Jurkat, Clone E6-1 (cell line): ENCODE measurements at places on chromosomes 12 and 14.

DNA sequence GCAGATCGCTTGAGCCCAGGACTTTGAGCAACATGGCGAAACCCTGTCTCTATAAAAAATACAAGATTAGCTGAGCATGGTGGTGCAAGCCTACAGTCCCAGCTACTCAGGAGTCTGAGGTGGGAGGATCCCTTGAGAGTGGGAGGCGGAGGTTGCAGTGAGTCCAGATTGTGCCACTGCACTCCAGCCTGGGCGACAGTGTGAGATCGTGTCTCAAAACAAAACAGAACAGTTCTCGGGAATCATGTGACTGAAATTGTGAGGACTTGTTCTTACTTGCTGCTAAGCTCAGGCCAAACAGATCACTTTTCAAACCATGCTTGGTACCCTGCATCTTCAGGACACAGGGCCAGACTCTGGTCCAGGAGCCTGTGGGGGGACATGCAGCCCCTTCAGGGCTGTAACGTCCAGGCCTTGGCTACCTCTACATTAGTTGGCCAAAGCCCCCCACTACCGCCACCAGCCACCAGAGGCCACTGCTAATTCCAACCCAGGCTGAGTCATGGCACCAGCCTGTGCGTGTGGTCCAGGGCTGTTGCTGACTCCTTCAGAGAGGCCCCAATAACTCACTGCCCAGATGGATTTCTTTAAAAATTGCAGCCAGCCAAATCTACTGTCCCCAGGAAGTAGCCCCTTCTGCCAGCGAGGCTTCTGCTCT lies 33.4 kb upstream of the SYNDIG1L start:
- DNase-seq = no peak

GRCh38 chr14:72699443-72699842 lies 194.5 kb downstream of the DPF3 start:
- DNase-seq = no peak

GRCh38 chr12:546920-547845 lies 87.4 kb downstream of the B4GALNT3 start:
- DNase-seq = no peak

- no peak for DNase-seq
Observed at GRCh38 chr14:57009585-57010515, 199.6 kb upstream of the OTX2 start.

GRCh38 chr12:51443573-51443972 lies 18.9 kb downstream of the SLC4A8 start:
- no peak for DNase-seq

DNA sequence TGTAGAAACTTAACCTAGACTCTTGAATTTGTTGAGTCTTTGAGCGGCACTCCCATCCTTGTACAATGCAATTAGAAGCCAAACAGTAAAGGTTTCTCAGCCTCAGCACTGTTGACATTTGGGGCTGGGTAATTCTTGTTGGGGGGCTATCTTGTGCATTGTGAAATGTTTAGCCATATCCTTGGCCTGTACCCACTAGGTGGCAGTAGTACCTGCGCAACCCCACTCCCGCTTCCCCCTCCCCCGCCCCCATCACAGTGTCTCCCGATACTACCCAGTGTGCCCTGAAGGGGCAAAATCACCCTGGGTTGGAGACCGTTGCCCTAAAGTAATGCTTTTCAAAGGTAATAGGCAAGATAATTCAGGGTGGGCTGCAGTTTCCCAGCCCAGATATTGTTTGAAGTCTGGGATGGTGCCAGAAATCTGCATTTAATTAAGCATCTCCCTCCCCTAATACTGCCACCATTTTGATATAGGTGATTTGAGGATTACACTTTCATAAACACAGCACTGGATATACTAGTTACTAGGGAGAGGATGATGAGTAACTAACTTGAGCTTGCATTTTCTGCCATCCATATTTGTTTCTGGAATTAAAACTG lies 1.8 kb downstream of the COX6A1 start:
- peak; percentile 77 for DNase-seq

GRCh38 chr12:42217656-42218055 lies 20.4 kb downstream of the YAF2 start:
- no peak for DNase-seq

DNA sequence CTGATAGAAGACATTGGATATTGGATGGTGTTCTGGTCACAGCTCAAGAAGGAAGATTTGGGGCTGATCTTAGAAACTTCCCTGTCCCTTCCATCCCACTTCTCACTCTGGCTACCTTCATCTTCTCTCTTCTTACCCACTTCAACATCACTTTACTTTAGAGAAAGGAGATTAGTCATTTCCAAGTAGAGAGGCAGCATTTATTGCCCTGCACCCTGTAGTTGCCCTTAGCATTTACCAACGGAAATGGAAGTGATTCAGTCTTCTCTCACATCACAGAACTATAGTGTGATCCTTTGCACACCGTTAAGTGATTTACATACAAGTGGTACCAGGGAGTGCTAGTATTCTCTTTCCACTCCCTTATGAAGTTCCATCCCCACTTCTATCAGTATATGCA lies 52.4 kb downstream of the PHLDA1 start:
- no peak for DNase-seq

DNA sequence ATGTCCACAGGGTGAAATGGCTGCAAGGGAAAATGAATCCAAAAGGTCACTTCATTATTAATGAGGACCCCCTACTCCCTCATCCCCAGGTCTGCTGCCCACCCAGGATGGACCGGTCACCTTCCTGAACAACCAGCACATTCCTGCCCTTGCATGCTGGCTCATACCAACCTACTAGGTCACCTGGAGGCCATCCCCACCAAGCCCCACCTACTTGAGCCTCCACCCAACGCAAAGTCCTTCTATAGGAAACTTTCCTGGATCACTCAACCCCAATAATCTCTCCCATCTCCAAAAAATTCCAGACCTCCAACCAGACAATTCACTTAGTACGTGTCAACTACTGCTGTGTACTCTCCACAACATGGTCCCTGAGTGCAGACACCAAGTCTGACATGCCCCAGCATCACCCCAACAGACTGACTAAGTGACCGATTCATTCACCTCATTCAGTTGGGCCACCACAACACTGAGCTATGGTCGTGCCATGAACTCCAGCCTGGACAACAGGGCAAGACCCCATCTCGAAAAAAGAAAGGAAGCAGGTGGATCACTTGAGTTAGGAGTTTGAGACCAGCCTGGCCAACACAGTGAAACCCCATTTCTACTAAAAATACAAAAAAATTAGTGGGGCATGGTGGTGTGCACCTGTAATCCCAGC lies 18.1 kb downstream of the CLMN start:
- no peak for DNase-seq
